NCI-H1930 (cell line): ENCODE measurements at places on chromosomes 6 and 20.

- no peak for DNase-seq
Observed at GRCh38 chr6:110980227-110980626, 1.6 kb upstream of the RPF2 start.

GRCh38 chr6:129369737-129370136 is 340.2 kb downstream of the ARHGAP18 start:
- DNase-seq = no peak

DNA sequence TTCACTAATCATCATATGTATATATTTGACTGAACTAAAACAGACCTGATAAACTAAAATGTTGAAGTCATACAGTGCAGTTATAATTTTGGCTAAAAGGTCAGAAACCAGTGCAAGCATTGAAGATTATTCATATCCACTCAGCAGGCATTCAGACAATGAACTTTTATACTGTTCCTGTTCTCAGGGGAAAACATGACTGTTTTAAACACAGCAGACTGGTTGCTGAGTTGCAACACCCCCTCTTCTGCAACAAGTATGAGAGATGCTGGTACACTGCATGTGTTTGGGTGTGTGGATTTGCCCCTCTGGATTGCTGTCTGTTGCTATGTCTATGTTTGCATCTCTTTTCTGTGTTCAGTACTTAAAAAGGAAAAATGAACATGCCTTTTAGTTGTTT is 206.8 kb downstream of the EYA4 start:
- DNase-seq = no peak

- no peak for DNase-seq
Observed at GRCh38 chr20:3890999-3891929, 2.1 kb downstream of the PANK2 start.

GRCh38 chr6:105485456-105485855 is 82.6 kb upstream of the PREP start:
- no peak for DNase-seq

DNA sequence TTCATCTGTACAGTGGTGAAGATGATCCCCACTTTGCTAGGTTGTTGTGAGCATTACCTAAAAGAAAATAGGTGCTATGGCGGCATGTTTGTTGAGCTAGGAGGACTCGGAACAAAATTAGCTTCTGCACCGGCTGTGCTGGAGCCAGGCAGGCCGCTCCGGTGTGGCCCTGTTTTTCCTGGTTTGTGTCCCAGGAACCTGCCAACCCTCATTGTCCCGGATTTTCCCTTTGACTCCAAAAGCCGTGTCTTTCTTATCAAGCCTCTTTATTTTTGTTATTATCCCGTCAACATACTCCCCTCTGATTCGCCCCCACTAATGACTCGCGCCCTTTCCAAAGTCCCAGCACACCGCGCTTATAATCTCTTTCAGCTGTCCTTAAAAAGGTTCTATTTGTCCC is 117.0 kb downstream of the MYLK4 start:
- no peak for DNase-seq

- no peak for DNase-seq
Observed at GRCh38 chr20:4181956-4182945, 166.9 kb upstream of the RNF24 start.

DNA sequence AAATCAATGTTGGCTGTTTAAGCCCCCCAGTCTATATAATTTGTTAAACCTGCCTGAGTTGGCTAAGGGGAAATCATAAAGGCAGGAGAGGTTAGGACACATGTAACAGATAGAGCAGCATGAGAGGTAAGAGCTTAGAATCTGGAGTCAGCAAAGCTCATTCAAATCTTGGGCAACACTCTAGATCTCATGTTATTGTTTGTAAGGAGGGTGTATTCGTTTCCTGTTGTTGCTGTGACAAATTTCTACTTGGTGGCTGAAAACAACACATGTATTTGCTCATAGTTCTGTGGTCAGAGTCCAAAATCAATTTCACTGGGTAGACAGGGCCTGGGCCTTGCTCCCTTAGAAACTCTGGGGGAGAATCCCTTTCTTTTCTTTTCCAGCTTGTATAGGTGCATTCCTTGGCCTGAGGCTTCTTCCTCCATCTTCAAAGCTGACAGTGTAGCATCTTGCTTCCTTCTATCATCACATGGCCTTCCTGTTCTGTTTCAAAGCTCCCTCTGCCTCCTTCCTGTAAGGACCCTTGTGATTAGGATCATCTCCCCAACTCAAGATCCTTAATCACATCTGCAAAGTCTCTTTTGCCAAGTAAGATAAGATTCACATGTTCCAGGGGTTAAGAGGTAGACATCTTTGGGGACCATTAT is 4.4 kb downstream of the LY86 start:
- no peak for DNase-seq

DNA sequence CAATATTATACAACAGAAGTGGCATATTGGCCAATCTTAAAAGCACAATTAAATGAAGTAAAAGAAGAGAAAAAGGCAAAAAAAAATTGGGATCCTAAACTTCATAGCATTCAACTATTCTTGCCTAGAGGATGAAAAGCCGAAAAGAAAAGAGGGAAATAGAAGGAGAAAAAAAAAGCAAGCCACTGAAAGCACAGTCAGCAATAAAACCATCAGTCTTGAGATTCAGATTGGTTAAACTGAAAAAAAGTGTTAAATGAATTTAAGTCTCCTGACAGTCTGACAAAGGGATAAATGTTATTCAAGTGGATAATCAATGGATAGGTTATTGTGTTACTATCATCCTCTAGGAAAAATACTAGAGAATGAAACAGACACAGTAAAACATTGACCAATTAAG is 19.9 kb downstream of the MOXD1 start:
- DNase-seq = no peak

GRCh38 chr20:56606174-56606945 is 22.7 kb upstream of the TFAP2C start:
- DNase-seq = no peak

DNA sequence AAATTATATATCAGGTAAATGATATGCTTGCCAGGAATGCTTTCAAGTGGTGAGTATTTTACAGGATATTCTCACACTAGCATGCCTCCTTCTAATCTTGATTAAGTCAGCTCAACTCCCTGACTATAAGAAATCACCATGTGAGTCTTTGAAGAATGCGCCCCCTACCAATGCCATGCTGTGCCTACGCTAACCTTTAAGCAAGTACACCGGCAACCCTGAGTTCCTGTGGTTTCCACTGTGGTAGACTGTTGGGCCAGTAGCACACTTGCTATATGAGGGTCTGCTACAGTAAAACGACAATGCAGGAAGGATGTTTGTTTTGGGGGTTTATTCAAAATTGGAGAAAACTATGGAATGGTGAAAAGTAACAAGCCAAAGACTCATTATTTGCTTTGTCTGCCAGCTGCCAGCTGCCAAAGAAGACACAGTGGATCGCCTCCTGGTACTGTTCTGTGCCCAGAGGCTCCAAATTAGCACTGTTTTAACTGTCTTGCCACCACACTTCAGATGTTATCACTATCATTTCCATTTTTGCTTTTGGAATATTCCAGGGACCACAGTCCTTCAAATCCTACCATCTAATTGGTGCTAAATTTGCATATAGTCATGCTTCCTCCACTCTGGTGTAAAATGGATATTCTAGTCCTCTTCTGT is 333.5 kb downstream of the RNGTT start:
- no peak for DNase-seq

DNA sequence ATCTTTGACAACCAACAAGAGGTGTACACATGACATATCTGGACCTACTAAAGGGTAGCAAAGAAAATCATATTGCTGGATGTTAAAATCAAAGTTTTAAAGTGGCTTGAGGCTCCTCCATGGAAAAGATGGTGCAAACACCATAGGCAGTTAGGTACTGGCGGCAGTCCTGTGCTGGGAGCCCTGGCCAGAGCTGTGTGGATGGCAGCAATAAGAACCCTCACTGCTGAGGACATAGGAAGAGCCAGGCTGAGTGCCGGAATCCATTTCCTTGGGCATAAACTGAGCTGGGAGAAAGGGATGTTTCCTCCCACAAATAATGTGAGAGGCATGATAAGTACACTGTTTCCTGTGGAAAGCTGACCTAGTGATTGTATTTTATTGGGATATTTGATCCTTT is 89.9 kb downstream of the ARID1B start:
- DNase-seq = no peak

- no peak for DNase-seq
Observed at GRCh38 chr6:112956696-112957535, 609.8 kb downstream of the RFPL4B start.

DNA sequence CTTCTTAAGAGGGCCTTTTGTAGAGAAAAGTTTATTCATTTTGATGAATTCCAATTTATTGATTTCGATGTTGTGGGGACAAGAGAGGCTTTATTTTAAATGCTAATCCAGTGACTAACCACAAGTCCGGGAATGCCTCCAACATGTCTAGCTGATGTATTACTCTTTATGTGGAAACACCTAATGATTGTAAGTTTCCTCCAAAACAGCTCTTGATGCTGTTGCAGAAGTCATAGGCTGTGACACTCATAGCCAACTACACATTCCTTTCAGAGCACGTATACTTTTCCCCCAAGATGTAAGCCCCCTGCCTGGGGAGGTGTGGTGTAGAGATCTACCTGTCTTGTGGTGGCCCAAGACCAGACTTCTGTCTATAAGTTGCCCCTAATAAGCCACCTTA is 61.3 kb upstream of the RNF24 start:
- DNase-seq = no peak

- no peak for DNase-seq
Observed at GRCh38 chr20:60473211-60473610, 515.0 kb downstream of the CDH26 start.

- DNase-seq = no peak
Observed at GRCh38 chr6:31829633-31830283, 2.2 kb downstream of the HSPA1B start.

GRCh38 chr6:166465671-166466087 is 82.9 kb upstream of the MPC1 start:
- DNase-seq = no peak

GRCh38 chr20:38927902-38928578 is 1.8 kb downstream of the FAM83D start:
- no peak for DNase-seq

GRCh38 chr20:50519036-50519762 is 9.0 kb downstream of the PTPN1 start:
- no peak for DNase-seq

DNA sequence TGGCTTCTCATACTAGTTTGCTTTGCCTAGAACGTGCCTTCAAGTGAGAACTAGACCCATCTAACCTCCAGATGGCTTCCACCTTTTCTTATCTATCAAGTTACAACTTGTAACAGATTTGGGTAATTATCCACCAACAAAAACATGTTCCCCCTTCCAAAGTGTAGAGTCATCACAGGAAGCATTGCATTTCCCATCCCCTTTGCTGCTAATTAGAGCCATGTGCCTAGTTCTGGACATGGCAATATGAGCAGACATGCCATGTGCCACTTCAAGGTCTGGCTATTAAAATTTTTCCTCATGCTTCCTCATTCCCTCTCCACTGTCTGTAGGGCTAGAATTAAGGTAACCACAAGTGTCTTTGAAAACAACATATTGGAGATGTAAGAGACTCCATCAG is 814.4 kb downstream of the TENT5A start:
- no peak for DNase-seq

DNA sequence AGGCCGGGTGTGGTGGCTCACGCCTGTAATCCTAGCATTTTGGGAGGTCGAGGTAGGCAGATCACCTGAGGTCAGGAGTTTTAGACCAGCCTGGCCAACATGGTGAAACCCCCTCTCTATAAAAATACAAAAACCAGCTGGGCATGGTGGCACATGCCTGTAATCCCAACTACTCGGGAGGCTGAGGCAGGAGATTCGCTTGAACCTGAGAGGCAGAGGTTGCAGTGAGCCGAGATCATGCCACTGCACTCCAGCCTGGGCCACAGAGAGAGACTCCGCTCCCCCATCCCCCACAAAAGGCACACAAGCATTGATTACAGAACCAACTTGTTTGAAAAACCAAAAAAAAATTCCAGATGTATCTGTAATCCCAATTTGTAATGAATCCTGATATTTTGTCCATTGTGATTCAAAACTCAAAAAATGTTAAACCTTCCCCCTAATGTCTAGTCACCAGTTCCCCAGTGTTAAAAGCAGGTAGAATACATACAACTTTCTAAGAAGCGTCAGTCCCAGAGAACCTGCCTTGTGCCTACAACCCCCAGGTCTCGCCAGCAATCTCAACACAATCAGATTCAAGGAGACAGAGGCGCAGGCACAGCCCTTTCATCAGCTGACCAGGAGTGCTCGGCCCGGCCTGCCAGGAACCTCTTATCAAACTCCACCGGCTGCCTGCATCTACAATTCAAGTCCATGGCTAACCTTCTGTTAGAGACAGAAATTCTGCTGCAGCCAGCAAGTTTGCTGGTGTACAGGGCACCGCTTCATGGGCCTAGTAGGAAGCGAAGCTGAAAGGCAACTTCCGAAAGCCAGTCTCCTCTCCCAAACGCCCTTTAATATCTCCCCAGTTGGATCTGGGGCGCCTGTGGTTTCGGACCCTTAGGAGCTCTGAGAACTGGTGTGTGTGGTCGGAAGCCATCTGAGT is 2.1 kb downstream of the EZR start:
- DNase-seq = no peak

DNA sequence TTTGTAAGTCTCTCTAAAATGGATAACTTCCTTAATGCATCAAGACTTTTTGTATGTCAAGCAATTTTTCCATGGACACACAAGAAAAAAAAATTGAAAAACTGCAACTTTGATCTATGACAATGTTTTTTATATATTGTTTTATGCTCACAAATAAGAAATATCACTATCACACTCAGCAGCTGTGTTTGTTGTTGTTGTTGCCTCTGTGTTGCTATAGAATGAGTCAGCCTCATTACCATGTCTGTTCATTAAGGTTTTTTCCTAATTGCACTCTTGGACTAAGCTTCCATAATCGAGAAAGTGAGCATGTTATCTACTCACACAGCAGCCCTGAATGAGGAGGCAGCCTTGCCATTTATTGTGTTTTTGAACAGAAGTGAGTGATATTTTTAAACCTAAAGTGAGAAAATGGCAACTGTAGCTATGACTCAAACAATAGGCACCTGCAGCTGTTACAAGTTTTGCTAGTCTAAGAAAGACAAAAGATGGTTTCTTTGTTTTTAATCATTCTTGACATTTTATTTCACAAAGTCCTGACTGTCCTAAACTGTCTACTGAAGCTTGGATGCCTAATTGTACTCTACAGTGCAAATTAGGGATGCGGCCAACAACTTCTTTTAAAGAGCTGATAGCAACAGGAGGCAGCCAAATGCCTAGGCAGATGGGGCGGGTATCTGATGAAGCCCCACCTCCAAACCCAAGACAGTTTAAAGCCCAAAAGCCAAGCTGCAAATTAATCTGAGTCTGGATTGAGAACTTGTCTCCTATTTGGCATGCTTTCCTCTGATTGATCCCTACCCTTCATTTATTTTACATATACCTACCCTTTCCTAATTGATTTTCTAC is 77.9 kb upstream of the DOK5 start:
- DNase-seq = no peak

- DNase-seq = no peak
Observed at GRCh38 chr20:7389216-7389615, 551.0 kb downstream of the HAO1 start.

- DNase-seq = no peak
Observed at GRCh38 chr6:110618591-110619267, 142.3 kb upstream of the SLC22A16 start.

GRCh38 chr20:51374456-51374830 is 168.1 kb downstream of the NFATC2 start:
- no peak for DNase-seq

- no peak for DNase-seq
Observed at GRCh38 chr20:24978513-24978912, 14.0 kb downstream of the APMAP start.
